Urinary bladder (tissue), 4 donors: ENCODE measurements at places on chromosomes 3 and 15. TPM values are rescaled to one million over a fixed set of nuclear protein-coding genes. Genes with fewer than 3 reads are reported as not detected.
A peak's percentile ranks its signal among the peaks of the same experiment; 100 is the strongest.

Gene MGLL
- total RNA-seq, result 23.4 TPM

Gene PLA2G4D
- total RNA-seq, result not detected

Gene USP19
- total RNA-seq, result 30.8 TPM

Gene PLS1
- total RNA-seq, result 29.8 TPM

DNA sequence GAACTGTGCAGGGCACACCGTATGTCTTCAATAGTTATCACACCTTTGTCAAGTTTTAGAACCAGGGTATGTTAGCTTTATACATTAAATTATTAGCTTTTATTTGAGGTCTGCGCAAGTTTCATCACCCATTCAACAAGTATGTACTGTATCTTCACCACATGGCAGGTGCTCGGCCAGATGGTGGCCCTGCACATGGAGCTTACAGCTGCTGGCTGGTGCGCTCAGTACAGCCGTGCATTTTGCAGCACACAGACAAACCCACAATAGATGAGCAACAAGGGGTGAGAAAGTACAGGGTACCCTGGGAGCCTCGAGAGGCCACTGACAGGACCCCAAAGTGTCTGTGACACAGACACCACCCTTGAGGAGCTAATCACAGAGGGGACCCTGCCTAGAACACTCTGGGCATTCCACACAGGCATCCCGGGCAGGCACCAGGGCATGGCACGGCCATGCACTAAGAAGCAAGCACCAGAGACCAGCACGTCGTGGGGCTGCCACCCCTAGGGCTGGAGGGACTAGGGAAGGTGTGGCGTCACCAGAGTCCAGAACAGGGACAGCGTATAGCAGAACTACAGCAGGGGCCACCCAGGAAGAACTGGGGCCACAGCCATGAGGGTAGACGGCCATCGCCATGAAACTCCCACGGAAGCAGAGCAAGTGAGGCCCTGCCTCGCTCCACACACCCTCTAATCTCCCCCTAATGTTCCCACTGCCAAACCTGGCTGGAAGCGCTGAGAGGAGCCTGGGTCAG lies 27.4 kb downstream of the ZXDC start:
- DNase-seq, result no peak

Gene SEMA3B
- total RNA-seq, result 63.4 TPM

DNA sequence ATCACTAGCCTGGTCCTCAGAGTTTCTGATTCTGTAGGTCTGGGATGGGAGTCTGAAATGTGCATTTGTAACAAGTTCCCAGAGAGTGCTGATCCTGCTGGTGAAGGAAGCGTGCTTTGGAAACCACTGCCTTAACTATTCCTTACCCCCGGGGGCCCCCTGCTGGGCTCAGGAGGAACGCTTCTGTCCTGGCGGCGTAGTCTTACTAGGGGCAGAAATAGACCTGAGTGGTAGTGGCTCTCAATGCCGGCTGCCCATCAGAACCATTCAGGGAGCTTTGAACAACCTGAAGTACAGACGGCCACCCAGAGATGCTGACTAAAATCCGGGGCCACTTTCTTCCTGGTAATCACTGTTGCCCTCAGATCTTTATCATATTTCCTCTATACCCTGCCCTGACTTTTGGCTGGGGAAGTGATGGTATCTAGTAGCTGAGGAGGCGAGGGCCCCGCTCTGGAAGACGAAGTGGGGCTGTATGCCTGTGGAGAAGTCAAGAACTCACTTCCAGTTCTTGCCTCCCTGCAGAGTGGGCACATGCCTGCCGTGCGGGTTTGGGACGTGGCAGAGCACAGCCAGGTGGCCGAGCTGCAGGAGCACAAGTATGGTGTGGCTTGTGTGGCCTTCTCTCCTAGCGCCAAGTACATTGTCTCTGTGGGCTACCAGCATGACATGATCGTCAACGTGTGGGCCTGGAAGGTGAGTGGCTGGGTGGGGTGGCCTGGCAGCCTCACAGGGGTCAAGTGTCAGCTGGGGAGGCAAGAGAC lies 16.3 kb upstream of the JMJD7 start:
- DNase-seq, result peak; percentile 59
